PC-9 (cell line): ENCODE measurements at places on chromosomes 7 and 10.

DNA sequence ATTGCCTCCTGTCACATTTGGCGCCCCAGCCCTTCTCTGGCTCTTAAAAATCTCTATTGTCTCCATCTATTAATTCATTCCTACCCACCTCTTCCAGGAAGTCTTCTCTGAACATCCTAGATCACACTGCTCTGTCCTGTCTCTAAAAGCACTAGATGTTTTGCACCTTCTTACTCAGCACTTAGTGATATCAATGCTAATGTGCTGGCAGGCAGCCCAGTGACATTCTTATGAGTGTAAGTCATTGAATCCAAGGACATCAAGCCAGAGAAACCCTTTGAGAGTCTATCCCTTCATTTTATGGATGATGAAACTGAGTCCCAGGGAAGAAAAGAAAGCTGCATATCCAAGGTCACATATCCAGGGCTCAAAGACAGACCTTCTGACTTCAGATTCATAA is 48.3 kb upstream of the PAX2 start:
- DNase-seq, result no peak

DNA sequence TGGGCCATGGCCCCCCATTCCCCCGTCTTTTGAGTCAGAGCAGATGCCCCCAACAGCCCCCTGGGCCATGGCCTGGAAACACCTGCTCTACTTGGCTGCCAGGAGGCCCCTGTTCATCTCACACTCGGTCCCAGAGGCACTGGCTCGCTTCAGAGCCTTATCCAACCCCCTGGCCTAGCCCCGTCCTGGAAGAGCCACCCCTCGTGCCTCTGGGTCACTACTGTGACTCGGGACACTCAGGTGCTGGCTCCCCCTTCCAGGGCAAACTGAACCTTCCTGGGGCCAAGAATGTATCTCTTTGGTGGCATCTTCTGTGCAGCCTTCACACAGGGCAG is 7.0 kb downstream of the POLR2J start:
- DNase-seq, result no peak

- no peak for DNase-seq
Observed at GRCh38 chr7:75055155-75055554, 18.4 kb downstream of the RCC1L start.

GRCh38 chr7:131970602-131971001 is 414.2 kb upstream of the PODXL start:
- DNase-seq, result no peak

DNA sequence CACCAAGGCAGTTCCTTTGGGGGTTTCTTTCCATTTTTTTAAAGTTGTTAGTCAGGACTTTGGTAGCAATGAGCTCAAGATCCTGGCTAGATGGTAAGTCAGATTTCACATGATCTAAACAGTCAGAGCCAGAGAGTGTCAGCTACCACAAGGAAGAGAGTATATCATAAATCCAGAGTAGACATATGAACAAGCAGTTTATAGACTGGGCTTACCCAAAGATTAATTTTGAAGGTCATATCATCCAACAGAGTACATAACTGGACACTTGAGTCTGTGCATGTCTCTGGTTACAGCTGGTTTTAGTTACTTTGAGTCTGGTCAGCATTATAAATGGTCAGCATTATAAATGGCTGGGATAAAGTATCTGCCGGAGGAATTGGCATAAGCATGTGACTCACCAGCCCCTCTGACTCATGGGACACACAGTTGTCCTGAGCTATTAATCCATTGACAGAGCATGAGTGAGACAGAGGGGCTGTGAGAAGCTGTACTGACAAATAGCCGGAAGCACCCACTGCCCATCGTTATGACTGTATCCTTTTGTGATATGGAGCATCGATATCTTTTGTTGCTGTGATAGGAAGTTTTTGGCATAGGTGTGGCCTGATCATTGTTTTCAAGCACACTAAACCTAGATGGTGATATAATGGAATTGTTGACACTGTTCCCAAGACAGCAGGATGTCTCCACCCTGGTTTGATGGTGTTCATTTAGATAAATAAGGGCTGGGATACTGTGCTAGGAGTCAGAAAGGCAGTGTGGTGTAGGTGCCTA is 19.3 kb downstream of the PPP1R3C start:
- DNase-seq, result peak; percentile 40

GRCh38 chr10:37067576-37067975 is 57.8 kb upstream of the ANKRD30A start:
- no peak for DNase-seq

DNA sequence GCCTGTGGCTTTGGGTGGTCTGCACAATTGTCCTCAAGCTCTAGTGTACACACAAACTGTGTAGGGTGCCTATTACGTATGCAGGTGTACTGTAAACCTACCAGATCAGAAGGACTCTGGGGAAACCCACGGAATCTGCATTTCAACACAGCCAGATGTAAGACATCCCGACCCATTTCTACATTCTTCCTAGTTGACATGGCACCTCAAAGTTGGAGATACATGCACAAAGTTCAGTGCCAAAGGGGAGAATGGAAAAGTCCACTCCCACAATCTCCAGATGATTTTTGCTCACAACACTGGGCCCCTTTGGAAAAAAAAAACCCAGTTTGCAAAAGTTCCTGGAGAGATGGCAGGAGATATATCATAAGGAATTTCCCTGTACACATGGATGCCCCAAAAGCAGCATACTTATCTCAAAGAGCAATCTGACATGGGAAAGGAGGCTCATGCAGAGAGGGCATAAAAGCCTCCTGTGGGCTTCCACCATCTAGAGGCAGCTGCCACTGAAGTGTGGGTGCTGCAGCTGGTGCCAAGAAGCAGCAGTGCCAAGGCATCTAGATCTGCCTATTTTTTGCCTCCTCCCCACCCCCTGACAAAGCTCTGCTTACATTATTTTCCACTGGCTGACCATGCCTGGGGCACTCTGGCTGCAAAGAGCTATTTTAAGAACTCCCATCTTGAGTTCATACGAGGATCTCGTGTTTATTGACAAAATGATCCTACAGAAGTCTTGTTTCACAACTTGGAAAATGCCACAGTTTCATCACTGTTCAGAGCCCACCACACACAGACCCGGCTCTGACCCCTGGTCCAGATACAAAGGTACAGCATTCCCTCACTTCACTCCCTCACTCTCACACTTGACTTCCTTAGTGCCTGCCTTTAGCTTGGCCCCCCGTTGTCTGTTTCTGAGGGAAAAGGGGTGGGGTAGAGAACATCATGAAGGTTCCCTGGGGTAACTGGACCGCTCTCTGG is 12.9 kb downstream of the TECTB start:
- no peak for DNase-seq

- no peak for DNase-seq
Observed at GRCh38 chr7:475951-476441, 43.6 kb downstream of the PDGFA start.

- no peak for DNase-seq
Observed at GRCh38 chr7:41633690-41634089, 69.2 kb downstream of the INHBA start.

DNA sequence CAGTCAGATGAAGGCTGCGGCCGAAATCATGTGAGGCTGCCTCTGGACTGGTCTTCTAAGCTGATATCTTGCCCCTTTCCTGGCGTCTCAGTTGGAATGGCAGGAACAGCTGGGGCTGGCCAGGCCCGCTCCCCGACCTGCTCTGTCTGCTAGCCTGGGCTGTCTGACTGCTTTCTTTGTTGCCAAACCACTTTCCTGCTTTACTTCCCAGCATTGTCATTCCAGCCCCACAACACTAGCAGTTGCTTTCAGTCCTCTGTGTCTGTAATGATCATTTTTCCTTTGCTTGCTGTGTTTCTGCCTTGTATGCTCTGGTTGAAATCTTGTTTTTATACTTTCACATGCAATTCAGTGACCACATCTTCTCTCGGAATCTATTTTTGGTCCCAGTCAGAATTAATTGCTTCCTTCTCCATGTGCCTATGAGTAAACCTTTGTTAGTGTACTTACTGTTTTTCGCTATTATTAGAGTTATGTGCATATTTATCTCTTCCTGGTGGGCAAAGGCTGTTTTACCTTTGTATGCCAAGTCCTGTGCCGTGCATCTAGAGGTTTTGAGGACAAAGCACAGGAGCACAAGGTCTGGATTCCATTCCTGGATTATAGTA is 21.6 kb downstream of the PRPF18 start:
- no peak for DNase-seq

DNA sequence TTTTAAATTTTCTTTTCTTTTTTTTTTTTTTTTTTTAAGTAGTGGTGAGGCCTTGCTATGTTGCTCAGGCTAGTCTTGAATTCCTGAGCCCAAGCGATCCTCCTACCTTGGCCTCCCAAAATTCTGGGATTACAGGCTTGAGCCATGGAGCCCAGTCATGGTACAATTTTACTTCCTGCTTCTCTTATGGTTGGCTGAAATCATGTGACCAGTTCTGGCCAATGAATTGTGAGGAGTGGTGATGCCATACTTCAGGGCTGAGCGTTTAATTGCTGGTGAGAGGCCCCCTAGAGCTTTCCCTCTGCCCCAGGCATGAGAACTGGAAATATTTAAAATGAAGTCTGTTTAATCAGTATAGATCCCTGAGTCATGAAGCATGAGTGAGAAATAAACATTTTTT is 22.2 kb upstream of the BAIAP2L1 start:
- DNase-seq, result peak; percentile 67

- no peak for DNase-seq
Observed at GRCh38 chr7:24755541-24756407, 1.5 kb downstream of the GSDME start.

- DNase-seq, result peak; percentile 41
Observed at GRCh38 chr7:44104860-44105771, 971 bp downstream of the AEBP1 start.

GRCh38 chr7:3200504-3200903 is 100.5 kb upstream of the SDK1 start:
- DNase-seq, result no peak

DNA sequence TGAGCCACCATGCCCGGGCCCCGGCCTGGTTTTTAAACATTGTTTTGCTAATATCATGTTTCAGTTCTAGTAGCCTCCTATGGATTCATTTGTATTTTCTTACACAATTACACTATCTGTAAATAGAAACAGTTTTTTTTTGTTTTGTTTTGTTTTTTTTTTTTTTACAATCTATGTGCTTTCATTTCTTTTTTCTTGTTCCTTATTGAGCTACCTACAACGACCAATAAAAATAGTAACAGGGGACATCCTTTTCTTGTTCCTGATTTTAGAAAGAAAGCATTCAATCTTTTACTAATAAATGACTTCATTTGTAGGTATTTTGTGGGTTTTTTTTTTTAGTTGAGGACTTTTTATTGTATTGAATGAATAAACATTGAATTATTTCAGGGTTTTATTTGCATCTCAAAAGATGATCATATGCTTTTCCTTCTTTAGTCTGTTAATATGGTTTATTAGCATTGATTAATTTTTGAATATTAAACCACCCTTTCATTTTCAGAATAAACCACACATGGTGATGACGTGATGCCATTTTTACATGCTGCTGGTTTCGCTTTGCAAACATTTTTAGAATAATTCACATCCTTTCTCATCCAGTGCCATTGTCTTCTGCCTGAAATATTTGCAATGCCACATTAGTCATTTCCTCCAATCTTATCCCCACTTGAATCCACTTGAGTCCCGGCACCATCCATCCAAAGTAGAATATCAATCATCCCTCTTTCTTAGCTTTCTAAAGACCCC is 18.1 kb upstream of the AKR1E2 start:
- no peak for DNase-seq

DNA sequence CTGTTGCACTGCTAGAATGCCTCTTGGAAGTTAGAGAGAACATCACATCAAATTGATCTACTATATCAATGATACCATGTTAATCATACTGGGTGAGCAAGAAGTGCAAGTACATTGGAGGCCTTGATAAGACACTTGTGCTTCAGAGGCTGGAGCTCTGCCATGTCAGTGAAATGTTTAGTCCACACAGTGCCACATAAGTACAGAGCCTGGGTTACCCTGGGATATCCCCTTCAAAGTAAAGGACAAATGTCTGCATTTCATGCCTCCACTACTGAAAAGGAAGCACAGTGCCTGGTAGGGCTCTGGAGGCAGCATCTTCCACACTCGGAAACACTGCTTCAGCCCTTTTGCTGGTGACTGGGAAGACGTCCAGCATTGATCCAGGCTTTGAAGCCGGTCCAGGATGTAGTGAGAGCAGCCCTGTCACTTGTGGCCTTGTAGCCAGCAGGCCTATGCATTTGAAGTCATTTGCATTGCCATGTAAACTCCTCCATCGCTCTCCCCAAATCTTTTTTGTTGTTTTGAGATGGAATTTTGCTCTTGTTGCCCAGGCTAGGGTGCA is 15.7 kb upstream of the STN1 start:
- DNase-seq, result no peak

- DNase-seq, result no peak
Observed at GRCh38 chr7:113394856-113395255, 276.5 kb upstream of the SMIM30 start.

DNA sequence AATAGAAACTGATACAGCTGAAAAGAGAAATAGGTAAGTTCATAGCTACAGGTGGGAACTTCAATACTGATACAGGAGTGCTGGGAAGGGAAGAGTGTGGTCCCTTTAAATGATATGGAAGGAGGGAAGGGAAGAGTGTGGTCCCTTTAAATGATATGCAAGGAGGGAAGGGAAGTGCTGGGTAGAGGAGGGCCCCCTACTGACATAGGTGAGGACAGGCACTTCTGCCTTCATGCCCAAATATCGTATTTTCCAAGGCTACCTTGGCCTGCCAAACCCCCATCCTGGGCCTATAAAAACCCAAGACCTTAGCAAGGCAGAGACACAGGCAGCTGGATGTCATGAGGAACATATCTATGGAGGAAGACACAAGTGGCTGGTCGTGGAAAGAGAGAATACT is 92.3 kb downstream of the MAGI2 start:
- DNase-seq, result no peak

- DNase-seq, result peak; percentile 56
Observed at GRCh38 chr7:128863433-128863989, 855 bp downstream of the ATP6V1F start.

GRCh38 chr7:15720849-15721471 is 34.5 kb upstream of the MEOX2 start:
- DNase-seq, result no peak

DNA sequence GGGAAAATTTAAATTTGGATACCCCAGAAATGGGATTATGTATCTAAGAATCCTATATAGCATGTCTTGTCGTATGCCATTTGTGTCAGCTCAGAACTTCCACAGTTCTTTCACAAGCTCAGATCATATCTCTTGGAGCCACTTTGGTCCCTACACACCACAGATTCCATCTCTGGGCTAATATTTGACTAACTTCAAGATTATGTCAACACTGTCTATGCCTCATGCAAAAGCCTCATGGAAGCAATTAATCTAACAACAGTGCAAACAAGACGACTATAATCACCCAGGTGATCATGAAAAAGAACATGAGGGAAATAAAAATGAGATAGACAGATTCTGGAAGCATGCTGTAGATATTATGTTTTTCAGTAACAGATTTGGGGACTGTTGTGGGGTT is 189.1 kb downstream of the LRRTM3 start:
- no peak for DNase-seq

- DNase-seq, result no peak
Observed at GRCh38 chr7:125563964-125564529, 634.4 kb upstream of the POT1 start.
